ENCODE measurements at places on chromosomes 7 and 10.

- H3K4me1 ChIP-seq = no peaks in the 10 kb centered on the region
- H3K4me3 ChIP-seq = no peak overlapping the region
- H3K27ac ChIP-seq = no peak overlapping the region
- DNase-seq = no peak
- no peaks in the 10 kb centered on the region for H3K36me3 ChIP-seq
- no peaks in the 10 kb centered on the region for H3K27me3 ChIP-seq
Measured at GRCh38 chr7:54394834-54395233, 147.3 kb upstream of the VSTM2A start.

- peak overlapping the region; percentile 84 for H3K4me3 ChIP-seq
- peak overlapping the region; percentile 96 for H3K27ac ChIP-seq
- no peaks in the 10 kb centered on the region for H3K27me3 ChIP-seq
- peaks cover 4% of the 10 kb centered on the region for H3K36me3 ChIP-seq
- H3K4me1 ChIP-seq = peaks cover 75% of the 10 kb centered on the region
Measured at GRCh38 chr7:99559175-99559915, 903 bp downstream of the ZNF655 start.

DNA sequence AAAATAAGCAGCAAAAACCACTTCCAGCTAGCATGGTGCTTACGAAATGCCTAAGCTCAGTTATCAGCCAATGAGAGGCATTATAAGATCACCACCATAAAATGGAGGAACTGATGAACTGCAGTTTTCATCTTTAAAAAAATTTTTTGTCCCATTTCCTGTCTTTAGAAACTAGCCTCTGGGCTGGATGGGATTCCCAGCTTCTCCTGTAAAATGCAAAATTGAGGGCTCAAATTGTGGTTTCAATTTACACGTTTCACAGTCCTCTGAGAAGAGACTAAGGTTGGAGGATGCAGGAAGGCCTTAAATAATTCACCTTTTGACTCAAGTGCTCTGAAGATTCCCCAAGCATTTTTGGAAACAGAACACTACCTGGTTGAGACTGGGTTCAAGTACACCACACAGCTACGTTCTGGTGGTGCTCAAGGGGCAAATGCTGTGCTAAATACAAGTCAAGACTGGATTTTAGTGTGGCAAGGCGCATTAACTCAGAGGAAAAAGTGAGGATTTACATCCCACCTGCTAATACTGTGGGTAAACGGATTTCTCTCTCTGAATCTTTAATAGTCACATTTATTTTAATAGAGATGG lies 951 bp downstream of the ZNF25 start:
- H3K27me3 ChIP-seq = no peaks in the 10 kb centered on the region
- H3K4me1 ChIP-seq = peaks cover 12% of the 10 kb centered on the region
- H3K4me3 ChIP-seq = peak overlapping the region; percentile 77
- H3K27ac ChIP-seq = peak overlapping the region; percentile 96

- peaks cover 3% of the 10 kb centered on the region for H3K4me1 ChIP-seq
- no peak for DNase-seq
- no peaks in the 10 kb centered on the region for H3K27me3 ChIP-seq
Measured at GRCh38 chr7:129604713-129605437, 6.6 kb upstream of the NRF1 start.

GRCh38 chr10:117221156-117221711 lies 19.7 kb upstream of the SLC18A2 start:
- DNase-seq = no peak
- H3K36me3 ChIP-seq = no peaks in the 10 kb centered on the region
- no peak overlapping the region for H3K27ac ChIP-seq
- H3K27me3 ChIP-seq = no peaks in the 10 kb centered on the region
- peaks cover 14% of the 10 kb centered on the region for H3K4me1 ChIP-seq

DNA sequence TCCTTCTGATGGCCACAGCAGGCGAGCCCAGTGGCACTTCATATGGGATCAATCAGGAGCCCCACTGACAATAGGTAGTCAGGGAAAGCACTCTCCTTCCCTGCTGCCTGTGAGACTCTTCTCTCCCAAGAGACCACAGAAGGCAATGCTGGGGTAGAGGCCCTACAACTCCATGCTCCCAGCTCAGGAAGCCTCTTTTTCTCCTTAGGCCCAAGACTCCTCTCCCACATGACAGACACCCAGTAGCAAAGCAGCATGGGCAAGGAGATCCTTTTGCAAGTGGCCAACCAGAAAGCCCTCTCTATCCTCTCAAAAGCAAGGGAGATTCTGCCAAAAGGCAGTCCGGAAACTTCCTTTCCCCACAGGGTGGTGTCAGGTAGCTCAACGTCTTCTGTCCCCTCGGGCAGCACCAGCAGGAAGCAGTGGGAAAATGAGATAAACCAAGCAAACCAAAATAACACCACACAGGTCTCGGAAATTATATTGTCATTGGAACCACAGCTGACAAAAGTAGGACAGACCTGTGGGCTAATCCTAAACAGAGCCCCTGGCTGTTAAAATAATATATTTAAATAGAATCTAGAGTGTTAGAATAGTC lies 172.7 kb upstream of the GDF10 start:
- no peaks in the 10 kb centered on the region for H3K27me3 ChIP-seq
- H3K4me1 ChIP-seq = no peaks in the 10 kb centered on the region
- peak; percentile 40 for DNase-seq
- H3K36me3 ChIP-seq = no peaks in the 10 kb centered on the region
- no peak overlapping the region for H3K27ac ChIP-seq
- no peak overlapping the region for H3K4me3 ChIP-seq

GRCh38 chr7:117308891-117309290 lies 14.0 kb downstream of the WNT2 start:
- H3K27me3 ChIP-seq = no peaks in the 10 kb centered on the region
- H3K4me3 ChIP-seq = no peak overlapping the region
- H3K27ac ChIP-seq = no peak overlapping the region
- no peaks in the 10 kb centered on the region for H3K36me3 ChIP-seq

DNA sequence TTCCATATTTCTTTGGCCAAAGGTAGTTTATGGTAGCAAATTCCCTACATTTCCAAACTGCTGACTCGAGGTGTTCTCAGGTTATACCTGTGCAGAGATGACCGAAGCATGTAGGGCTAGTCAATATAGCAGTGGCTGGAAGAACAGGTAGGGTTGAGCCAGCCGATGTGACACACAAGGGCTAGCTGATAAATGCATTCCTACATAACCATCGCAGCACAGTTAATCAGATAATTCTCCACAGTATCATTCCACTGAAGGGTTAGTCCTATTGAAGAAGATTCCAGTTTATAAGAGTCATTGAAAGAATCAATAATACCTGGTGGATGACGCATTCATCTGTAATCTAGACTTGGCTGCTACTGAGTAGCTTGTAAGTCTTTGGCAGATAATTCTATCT lies 220.0 kb downstream of the KIF20B start:
- no peaks in the 10 kb centered on the region for H3K4me1 ChIP-seq
- no peak for DNase-seq
- H3K36me3 ChIP-seq = no peaks in the 10 kb centered on the region
- H3K27ac ChIP-seq = no peak overlapping the region
- H3K4me3 ChIP-seq = no peak overlapping the region

Measured in vagina (tissue), 2 donors.